ENCODE measurements at places on chromosomes 4 and X.
A peak's percentile ranks its signal among the peaks of the same experiment; 100 is the strongest.

DNA sequence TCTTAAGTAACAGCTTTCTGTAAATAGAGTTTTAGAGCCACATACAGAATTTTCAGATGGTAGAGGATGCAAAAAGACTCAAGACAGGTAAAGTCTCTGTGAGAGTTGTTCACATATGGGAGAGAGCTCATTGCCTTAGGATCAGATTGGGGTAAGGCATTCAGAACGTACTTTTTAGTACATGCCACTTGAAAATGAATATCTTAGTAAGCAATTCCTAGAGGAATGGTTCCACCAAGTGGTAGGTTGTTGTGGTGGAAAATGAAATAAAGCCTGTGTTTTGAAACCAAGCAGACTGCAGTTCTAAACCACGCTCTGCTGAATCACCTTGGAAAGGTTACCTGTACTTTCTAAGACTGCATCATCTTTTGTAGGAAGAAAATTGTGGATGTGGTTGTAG is 547.0 kb upstream of the LCORL start:
- DNase-seq: no peak

GRCh38 chrX:17596061-17596460 is 141.2 kb upstream of the SCML1 start:
- no peak for DNase-seq

GRCh38 chr4:189826657-189827056 is 114.0 kb upstream of the FRG1 start:
- no peak for DNase-seq

DNA sequence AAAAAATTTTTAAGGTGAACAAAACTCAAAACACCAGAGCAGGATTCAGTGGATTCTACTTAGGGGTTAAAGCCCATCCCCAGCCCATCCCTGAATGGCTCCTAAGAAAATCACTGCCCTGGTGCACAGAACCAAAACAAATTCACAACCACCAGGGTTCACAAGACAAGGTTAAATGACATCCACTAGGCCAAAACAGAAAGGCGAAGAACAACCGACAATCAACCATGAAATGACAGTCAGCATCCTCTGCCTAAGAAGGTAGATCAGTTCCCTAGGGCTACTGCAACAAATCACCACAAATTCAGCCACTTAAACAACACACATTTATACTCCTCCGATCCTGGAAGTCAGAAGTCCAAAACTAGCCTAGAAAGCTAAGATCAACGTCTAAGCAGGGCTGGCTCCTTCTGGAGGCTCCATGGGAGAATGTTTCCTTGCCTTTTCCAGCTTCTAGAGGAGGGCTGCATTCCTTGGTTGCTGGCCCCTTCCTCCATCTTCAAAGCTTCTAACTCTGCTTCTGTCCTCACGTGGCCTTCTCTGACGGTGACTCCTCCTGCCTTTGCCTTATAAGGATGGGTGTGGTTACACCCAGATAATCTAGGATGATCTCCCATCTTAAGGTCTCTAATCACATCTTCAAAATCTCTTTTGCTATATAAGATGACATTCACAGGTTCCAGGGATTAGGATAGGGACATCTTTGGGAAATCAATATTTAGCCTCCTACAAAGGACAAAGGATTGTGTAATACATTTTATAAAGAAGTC is 1.8 kb downstream of the CCNQ start:
- no peak for DNase-seq

DNA sequence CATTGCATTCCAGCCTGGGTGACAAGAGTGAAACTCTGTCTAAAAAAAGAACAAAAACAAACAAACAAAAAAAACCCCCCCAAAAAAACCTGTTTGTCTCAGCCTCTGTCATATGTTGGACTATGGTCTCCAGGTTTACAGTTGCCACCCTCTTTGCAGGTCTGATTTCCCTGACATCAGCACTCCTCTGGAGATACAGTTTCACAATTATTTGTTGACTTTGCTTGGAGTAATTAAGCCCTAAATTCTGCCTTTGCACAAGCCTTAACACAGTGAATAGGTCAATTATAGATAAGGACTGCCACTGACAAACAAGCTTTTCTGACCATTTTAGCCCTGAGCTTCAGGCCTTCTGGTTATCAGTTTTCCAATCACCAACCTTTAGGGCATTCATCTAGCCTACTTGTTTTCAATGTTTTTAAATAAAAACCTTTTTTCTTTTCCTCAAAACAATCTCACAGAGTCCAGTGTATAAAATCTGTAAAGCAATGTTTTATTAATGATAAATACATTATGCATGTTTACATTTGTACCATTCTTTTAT is 20.4 kb upstream of the MAPK10 start:
- DNase-seq: peak; percentile 8

DNA sequence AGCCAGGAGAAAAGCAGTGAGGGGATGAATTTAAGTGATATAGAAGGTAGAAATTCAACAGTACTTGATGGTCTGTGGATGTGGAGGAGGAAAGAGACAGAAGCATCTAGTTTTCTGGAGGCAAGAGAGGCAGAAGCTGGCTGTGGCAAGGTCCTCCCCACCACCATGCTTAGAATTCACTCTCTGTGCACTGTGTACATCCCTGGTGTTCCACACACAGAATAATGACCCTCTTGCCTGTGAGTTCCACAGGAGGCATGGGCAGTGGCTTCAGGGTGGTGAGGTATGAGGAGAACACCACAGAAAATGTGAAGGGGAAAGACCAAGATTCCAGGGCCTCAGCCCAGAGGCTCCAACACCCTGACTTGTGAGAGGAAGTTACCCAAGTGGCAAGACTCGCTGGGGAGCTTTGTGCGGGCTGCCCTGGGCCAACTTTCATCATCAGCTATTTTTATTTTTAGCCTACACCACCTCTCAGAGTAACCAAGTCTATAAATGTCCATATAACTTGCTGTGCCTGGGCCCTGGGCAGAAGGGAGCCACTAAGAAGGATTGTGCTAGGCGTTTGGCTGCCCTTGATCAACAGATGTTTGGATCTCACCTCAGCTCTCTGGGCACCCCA is 7.8 kb upstream of the INTS6L start:
- no peak for DNase-seq

DNA sequence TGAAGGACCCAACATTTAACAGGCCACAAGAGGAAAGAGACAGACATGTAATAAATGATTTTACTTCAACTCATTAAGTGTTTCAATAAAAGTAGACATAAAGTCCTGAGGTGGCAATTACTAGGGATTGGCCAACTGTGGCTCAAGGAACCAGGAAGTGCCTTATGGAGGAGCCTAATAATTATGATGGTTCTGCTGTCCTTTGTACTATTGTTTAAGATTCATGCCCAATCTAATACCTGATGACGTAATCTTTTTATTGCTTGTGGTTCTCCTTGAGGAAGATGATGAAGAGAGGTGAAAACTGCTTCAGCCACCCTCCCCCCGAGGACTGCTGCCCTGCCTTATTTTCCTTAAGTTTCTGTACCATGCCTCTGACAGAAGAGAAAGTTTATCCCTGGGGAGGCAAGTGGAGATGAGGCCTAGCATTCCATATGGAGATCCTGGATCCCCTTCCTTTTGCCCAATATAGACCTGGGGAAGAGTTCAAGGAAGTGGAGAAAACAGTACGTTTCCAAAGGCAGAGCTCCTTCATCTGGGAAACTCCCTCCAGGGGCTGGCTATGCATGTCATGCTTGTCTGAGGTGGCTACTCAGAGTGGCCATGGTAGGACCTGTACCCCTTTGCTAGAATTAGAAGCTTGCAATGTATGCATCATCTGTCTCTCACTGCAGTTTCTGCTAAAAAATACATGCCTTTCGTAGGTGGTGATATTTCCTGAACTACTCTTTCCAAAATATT is 56.8 kb upstream of the FAT1 start:
- no peak for DNase-seq

DNA sequence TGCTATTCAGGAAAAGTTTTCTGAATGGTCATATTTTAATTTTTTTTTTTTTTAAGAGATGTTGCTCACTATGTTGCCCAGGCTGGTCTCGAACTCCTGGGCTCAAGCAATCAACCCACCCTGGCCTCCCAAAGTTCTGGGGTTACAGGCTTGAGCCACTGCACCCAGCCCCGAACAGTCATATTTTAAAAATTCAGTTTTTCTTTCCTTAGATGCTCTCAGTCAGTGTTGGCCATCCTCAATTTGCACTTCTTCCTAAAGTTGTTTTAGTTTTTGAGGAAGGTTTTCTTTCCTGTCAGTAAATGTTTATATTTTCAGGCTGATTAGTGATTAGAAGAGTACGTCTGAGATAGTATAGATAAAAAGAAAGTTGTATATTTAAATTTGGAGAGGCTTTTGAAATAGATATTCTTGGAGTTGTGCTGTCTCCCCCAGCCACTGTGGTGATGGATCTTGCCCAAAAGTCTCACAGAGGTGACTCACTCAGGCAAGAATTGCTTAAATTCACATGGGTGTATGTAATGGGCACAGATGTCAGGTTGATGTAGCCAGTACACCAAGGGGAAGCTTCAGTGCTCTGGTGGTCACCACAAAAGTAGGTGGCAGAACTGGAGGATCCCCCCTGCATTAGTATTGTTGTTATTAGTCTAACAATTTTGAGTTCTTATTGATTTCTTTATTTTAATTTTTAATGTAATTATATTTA is 72.2 kb upstream of the ELOVL6 start:
- DNase-seq: no peak

DNA sequence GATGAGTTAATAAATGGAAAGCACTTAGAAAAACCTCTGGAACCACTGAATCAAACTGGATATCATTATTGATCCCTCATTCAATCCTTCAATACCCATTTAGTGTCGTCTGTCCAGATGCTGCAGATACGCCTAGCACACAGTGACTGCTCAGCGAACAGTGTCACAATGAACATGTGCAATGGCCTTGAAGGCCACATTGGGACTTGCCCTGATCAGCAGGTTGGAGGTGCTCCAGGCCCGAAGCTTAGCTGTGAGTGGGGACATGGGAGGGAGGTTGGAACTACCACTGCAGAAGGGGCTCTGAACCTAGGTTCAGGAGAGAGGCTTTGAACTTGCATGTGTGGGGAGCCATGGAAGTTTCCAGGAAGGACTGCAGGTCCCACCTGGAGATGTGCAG is 17.2 kb downstream of the GPKOW start:
- no peak for DNase-seq

GRCh38 chr4:122038896-122039295 is 87.0 kb upstream of the TRPC3 start:
- DNase-seq: no peak

DNA sequence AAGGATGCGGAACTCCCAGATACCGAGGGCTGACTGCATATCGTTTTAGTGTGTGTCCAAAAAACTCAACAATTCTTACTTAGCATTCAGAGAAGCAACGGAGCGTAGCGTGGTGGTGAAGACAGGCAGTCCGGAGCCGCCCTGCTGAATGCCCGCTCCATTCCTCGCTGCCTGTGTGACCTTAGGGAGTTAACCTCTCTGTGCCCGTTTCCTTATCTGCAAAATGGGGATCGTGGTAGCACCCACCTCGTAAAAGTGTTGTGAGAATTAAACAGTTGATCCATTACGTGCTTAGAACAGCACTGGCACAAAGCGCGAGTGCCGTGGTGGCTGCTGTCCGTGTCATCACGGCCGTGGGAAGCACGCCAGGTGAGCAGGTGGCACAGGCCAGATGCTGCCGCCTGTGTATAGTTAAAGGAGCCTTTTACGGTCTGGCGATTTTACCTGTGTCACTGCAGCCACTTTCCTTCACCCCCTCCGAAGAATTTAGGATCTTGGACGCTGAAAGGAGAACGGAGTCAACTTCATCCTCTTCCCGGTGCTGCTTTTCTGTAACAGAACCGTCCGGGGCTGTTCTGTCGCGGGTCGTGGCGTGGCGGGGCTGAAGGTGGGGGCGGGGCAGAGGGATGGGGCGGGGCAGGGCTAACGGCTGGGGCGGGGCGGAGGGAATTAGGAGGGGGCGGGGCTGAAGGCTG is 885 bp downstream of the CCDC110 start:
- peak; percentile 10 for DNase-seq

DNA sequence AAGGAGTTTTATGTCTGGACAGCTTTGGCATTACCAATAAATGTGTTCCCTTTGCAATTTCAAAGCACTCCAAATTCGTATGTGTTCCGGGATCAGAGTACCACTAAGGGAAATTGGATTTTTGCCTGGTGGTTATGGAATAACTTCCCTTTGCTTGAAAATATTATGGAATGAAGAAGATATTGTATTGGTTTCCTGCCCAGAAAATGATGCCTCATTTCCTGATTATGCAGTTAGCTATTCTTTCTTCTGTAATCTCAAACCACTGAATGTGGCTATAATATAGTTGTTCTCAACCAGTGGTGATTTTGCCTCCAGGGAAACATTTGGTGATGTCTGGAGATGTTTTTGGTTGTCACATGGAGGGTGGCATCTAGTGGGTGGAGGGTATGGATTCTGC is 142.9 kb downstream of the PCDH7 start:
- DNase-seq: no peak

GRCh38 chr4:173243917-173244658 is 75.5 kb downstream of the GALNT7 start:
- no peak for DNase-seq

GRCh38 chr4:68324519-68325262 is 25.2 kb downstream of the YTHDC1 start:
- DNase-seq: no peak

- no peak for DNase-seq
Measured at GRCh38 chr4:165368114-165368513, 10.7 kb upstream of the CPE start.

DNA sequence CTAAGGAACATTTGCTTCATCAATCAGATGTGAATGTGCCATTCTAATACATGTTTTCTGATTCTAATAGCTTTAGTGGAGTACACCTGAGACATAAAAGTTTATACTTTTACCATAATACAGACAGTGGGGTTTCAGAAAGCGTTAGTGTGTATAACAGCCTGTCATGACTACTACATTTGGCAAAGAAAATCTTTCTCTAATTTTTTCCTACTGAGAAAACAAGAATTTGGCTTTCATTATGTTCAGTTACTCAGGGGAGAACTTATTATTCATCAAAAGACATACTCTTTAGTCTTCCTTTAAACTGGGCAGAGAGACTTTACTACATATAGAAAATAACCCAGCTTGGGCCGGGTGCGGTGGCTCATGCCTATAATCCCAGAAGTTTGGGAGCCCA is 104.9 kb downstream of the PCDH18 start:
- no peak for DNase-seq

GRCh38 chr4:16544251-16544721 is 318.0 kb upstream of the TAPT1 start:
- no peak for DNase-seq

DNA sequence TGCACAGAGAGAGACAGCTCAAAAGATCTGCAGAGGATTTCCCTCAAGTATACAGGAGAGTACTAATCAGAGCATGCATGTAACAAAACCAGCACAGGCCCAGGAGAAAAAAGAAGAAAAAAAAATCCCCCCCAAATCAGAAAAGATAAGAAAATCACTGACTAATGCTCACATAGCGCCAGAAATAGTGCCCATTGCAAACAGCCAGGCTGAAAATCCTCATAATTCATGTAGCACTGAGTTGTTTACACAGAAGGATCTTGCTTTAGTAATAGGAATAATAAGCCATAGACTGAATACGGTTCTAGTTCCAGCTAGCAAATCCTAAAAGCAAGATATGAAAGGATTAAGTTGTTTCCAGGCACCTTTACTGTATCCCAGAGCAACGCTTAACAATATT is 51.8 kb upstream of the MAGEC2 start:
- no peak for DNase-seq

All from HuH-7.5 (cell line).